ENCODE measurements at places on chromosomes 4 and X.
A peak's percentile ranks its signal among the peaks of the same experiment; 100 is the strongest.

GRCh38 chr4:183074288-183074990, 24.6 kb upstream of the WWC2 start:
- no peak for DNase-seq

DNA sequence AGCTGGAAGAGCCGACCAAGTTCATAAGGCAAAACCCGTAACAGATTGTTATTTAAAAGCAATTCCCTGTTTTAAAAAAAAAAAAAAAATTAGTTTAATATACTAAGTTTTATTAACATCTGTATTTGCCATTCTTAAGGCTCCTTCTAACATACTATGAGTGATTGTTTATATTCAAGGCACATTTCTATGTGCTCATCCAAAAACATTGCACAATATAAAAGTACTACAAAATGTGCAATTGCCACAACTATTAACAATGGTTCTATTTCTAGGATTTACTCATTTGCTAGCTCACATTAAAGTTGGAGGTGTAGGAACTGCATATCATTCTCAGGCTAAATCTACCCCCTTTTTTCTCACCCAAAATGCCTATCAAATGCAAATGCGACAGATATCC, 46.1 kb downstream of the CNOT6L start:
- DNase-seq = no peak

GRCh38 chr4:52664479-52664878, 5.4 kb upstream of the USP46 start:
- no peak for DNase-seq

GRCh38 chr4:17336524-17336961, 175.3 kb downstream of the QDPR start:
- DNase-seq = peak; percentile 33

GRCh38 chrX:121102101-121102500, 54.7 kb downstream of the GLUD2 start:
- DNase-seq = no peak

DNA sequence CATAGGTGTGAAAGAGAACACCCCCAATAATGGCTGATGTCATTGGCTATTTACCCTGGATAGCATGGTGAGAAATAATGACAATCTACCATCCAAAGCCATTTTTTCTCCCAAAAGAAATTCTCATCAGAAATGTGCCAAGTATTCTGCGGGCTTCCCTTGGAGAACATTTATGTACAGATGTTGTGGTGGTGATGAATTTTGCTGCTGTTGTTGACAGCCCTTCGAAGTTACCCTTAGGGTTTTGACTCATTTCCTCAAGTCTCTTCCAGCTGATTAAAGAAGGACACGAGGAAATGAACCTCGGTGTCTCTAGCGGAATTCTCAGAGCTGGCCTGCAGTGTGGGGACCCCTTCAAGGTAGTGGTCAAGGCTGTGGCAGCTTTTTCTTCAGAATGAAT, 3.4 kb downstream of the KIT start:
- DNase-seq = no peak

- peak; percentile 58 for DNase-seq
Observed at GRCh38 chr4:185470501-185471195, 885 bp downstream of the CCDC110 start.

GRCh38 chrX:29531336-29531735, 684.0 kb upstream of the MAGEB2 start:
- no peak for DNase-seq

GRCh38 chrX:17412692-17413091, 37.7 kb downstream of the NHS start:
- DNase-seq = no peak

- DNase-seq = no peak
Observed at GRCh38 chr4:151031831-151032605, 16.9 kb upstream of the LRBA start.

DNA sequence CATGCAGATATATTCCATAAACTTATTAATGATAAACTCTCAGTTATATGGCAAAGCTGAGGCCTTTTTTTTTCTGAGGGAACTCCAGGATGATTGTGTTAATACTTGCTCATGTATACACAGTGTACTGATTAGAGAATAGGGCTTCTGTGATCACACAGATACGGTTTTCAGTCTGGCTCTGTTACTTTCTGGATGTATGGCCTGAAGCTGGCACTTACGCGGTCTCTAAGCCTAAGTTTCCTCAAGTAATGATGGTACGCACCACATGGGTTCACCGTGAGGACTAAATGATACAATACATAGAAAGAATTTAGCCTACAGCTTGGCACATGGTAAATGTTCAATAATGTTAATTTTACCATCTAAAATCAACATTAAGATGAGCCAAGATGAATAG, 73.8 kb downstream of the SEC24D start:
- DNase-seq = no peak

DNA sequence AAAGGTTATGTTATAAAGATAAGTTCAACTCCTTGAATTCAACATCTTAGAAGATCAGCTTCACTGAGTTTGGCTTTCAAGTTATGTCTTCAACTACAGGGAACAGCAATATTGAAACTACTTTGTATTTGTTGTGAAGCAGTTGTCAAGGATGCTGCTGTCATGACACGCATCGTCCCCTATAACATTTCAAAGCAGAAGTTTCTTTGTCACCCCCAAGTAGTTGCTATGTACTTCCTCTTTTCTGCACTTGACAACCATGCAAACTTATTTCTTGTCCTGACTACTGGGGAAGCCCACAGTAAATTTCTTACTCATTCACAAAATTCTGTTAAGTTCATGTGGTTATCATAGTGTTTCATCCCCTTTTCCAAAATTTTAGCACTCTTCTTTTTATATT, 14.3 kb downstream of the ANTXR2 start:
- no peak for DNase-seq

DNA sequence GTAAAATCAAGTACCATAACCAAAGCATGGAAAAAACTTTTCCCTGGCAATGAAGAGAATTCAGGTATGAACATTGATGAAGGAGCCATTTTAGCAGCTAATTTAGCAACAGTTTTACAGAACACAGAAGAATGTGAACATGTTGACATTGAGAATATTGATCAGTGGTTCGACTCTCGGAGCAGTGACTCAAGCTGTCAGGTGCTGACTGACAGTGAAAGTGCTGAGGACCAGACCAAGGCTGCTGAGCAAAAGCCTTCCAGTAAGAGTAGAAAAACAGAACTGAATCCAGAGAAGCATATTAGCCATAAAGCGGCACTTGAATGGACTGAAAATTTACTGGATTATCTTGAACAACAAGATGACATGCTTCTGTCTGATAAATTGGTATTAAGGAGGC, 2.8 kb downstream of the TIGD2 start:
- peak; percentile 43 for DNase-seq

GRCh38 chr4:38804654-38805295, at the start of gene TLR1:
TLR1 (minus strand) TSS chr4:38804791; CDS start chr4:38798831, 5,960 bp downstream.
- DNase-seq = no peak

DNA sequence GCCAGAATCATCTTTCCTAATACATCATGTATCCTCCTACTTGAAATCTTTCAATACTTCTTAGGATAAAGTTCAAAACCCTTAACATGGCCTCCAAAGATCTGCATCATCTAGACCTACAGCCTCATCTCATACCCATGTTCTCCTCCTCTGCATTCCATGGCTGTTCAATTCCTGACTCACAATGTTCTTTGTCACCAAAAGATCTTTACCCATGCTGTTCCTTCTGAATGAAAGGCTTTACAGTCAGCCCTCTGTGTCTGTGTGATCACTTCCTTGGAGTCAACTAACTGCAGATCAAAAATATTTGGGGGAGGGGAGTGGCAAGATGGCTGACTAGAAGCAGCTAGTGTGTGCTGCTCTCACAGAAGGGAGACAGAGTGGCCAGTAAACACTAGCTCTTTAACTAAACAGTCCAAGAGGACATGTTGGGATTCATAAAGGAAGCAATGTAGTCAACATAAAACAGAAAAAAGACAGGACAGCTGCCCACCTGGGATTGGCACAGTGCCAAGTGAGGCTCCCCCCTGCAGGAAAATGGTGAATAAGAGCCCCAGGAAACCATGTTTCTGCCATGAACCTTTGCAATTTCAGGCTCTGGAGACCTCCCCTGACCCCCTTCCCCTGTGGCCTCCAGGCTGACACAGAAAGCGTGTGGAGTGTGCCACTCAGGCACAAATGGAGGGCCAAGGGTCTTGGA, 31.9 kb downstream of the CBR4 start:
- no peak for DNase-seq

GRCh38 chr4:53361451-53361850, 4.4 kb downstream of the SCFD2 start:
- no peak for DNase-seq

DNA sequence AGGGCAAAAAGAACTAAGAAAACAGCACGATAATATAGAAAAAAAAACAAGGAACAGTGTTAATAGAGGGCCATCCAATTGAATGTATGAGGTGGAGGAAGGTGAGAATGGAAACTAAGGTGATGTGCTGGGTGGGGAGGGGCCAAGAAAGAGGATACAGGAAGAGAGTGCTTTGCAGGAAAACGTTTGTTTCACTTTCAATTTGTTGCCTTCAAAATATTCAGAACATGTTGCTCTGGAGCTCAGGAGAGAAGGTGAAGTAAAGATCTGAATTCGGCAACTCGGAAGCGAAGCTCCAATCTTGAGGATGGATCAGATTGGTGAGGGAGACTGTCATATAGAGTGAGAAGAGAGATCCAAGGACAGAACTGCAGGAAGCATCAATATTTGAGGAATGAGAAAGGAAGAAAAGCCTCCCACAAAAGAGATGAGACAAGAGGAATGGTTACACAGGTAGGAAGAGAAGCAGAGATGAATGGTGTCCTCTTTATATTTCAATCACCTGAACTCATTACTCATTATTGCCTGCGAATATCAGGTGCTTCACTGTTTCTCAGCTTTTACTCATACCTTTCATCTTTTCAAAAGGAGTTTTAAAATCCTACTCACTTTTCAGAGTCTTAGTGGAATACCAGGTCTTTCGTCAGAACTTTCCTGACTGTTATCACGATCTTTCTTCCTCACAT, 14.7 kb upstream of the SEC24D start:
- peak; percentile 14 for DNase-seq

GRCh38 chr4:61933527-61933926, 733.4 kb downstream of the ADGRL3 start:
- no peak for DNase-seq

GRCh38 chr4:42711496-42711895, 54.6 kb upstream of the ATP8A1 start:
- DNase-seq = no peak

DNA sequence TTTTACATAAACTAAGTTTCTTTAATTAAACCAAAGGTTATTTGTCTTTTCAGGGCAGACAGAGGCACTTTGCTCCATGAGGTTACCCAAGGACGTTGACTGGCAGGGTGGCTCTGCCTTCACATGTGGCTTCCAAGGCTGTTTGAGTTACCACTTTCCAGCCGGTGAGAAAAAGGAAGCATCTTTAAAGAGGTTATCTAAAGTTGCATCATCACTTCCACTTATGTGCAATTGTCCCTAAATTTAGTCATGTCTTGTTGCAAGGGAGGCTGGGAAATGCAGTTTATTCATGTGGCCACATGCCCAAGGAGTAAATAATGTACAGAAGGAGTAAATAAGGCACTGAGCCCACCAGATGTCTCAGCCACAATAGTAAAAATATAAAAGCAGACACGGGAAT, 29.0 kb upstream of the RAP1GDS1 start:
- no peak for DNase-seq

- DNase-seq = no peak
Observed at GRCh38 chr4:172009446-172010230, 196.4 kb downstream of the GALNTL6 start.
